ENCODE measurements at places on chromosomes 7 and 10.

- no peak for DNase-seq
These were observed 93.7 kb downstream of the COBL start for GRCh38 chr7:51222916-51223315.

GRCh38 chr7:40400525-40400924, 265.7 kb downstream of the SUGCT start:
- DNase-seq, result no peak

- DNase-seq, result no peak
These were observed 2.1 kb upstream of the CREM start for GRCh38 chr10:35124540-35124939.

GRCh38 chr10:102585026-102585425, 59.3 kb upstream of the TRIM8 start:
- no peak for DNase-seq

DNA sequence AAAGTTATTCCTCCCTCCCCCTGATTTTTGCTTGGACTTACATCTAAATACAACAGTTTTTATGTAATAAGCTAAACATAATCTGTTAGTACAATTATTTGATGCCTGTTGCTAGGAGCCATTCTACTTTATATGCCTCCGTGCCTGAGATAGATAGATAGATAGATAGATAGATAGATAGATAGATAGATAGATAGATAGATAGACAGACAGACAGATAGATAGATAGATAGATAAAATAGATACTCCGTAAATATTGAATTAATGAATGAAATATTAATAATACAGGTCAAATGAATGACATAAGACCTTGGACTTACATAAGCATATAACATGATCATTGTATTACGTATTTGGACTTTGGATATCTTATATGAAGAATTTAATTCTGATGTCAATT, 23.0 kb downstream of the NET1 start:
- no peak for DNase-seq

DNA sequence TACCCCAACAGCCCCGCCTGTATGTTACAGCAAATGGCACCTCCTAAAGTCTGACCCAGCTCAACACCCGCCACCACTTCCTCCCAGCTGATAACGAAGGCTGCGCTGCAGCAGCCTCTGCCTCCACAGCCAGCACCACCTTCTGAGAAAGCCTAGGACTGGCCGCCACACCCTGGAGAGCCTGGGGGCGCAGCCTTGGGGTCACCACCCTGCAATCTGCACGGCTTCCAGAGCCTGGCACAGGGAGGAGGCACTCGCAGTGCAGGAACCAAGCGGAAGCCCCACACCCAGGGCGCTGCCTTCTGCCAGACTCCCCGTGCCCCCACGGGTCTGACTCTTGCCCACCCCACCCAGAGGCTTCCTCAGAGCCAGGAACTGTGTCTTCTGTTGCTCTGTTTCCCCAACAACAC, 112.5 kb downstream of the MAD1L1 start:
- no peak for DNase-seq

GRCh38 chr10:33428682-33429081, 94.2 kb upstream of the NRP1 start:
- DNase-seq, result no peak

DNA sequence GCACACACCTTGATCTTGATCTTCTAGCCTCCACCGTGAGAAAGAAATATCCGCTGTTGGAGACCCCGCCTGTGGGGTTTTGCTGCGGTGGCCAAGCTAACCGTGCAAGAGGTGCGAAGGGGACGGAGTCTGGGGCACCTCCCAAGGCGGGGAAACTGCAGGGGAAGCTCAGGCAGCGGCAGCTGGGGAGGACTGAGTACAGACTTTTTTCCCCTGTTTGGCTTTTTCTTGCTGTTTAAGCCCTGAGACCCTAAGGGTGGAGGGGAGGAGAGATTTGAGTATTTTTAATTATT, 108.0 kb downstream of the DNAJB6 start:
- no peak for DNase-seq

DNA sequence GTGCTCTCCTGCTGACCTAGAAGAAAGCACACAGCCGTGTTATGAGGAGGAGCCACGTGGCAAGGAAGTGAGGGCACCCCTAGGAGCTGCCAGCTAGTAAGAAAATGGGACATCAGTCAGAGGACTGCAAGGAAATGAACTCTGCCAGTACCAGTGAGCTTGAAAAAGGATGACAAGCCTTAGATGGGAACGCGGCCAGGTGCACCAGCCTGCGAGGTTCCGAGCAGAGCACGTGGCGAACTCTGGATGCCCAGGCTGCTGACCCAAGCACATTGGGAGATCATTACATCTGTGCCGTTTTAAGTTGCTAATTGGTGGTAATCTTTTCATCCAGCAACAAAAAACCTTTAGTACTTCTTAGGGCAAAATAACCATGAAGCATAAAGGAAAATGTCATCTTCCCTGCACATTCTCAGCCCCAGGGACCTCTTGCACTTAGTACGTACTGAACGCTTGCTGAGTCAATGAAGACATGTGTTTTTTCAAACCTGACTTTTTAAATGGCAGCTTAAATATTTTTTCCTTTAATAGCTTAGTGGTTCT, 69.4 kb downstream of the AMZ1 start:
- DNase-seq, result peak; percentile 89

Data from M059J (cell line).